ENCODE measurements at places on chromosomes 1 and 21. TPM values are rescaled to one million over a fixed set of nuclear protein-coding genes. Genes with fewer than 3 reads are reported as not detected.

DNA sequence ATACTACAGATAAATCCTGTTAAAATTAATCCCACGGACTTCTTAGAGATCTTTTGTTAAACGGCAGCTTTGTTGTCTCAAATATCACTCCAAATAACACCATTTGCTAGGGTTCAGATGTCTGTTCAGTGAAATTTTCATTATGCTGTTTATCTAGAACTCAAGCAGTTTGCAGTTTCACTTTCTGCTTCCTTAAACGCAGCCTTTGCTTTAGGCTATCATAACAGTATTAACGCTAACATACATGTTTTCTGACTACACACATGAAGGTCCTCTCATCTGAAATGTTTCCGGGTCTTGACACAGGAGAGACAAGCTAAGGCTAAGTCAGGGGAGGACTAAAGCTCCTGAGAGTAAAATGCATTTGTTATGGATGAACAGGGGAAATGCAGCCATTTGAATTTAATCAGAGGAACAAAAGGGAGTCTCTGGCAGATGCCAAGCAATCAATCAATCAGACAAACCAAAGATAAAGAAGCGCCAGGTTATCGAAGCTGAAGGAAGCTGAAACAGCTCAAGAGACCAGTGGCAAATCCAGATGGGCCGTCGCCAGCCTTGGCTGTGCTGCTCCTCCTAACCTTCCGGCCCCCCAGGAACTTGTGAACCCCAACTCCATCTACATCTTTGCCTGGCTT is 16.9 kb downstream of the CCSAP start:
- DNase-seq = no peak

GRCh38 chr1:178483251-178483957 is 13.4 kb downstream of the CLEC20A start:
- DNase-seq = no peak

DNA sequence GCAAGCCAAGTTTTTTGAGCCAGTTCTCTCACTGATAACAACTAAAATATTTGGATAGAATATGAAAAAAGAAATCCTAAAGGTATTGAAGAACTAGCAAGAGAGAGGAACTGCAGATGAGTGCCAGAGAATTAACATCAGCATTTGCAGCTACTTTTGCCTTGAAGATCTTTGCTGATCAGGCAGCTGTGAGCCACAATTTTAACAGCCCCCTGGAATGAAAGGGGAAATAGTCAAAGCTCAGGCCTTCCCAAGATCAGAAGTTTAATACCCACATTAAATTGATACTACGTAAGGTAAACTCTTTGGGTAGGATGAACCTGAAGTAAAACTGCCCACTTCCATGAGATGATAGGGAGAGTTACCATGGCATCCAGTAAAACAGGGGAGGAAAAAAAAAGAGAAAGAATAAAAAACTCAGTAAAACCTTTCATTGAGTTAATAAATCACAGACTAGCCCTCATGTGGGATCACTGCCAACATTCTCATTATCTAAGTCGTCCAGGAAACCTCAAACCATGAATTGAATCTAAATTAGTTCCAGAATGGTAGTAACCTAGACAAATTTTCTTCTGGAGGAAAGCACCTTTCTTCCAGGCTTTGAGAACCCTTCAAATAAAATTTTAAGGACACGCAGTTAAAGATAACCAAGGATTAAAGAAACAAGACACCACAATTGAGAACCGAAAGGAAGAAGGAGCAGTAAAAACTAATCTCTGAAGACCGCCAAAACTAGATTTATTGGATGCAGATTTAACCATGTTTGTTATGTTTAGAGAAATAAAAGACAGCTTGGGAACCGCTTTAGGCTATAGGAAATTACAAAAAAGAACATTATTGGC is 28.3 kb downstream of the SCP2 start:
- no peak for DNase-seq

- DNase-seq = no peak
Measured at GRCh38 chr1:178682886-178683285, 42.2 kb upstream of the RALGPS2 start.

DNA sequence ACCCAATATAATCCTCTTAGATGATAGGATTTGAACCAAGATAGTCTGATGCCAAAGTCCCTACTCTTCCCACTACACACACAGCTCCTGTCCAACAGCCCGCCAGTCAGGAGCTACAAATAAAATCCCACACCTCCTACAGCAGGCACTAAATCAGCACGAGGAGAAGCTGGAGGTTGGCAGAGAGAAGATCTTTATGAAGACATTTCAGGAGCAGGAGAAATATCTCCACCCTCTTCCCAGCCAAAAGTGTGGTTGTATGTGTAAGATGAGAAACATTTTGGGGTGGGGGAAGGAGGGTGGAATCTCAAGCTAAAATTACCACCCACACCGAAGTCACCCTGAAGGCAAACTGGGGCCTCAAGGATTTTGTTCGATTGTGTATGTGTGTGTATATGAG is 54.5 kb downstream of the PLXNA2 start:
- DNase-seq = no peak

DNA sequence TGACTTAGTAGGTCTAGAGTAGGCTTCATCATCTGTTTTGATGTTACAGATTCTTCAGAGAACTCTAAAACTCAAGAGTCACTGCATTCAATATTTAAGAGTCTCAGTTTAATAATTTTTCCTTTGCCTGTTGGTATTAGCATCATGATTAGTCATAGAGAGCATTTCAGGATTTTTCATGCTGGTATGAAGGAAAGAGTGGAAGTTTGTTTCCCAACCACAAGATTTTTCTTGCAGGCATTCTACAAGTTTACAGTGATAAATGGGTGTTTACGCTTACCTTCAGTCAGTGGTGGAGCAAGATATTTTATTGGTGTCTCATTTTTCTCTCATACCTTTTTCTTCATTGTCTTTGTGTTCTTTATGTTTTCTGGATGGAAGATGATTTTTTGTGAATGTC is 58.4 kb upstream of the MYOCOS start:
- DNase-seq = no peak

- DNase-seq = no peak
Measured at GRCh38 chr1:194342484-194343262, 1156.3 kb upstream of the B3GALT2 start.

DNA sequence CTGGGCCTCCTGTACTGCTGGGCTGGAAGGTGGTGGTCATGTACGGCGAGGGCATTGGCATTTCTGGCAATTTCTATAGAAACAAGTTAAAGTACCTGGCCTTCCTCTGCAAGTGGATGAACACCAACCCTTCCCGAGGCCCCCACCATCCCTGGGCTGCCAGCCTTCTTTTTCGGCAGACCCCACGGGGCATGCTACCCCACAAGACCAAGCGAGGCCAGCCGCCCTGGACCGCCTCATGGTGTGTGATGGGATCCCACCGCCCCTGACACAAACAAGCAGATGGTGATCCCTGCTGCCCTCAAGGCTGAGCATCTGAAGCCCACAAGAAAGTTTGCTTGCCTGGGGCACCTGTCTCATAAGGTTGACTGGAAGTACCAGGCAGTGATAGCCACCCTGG is 76.0 kb downstream of the NFASC start:
- no peak for DNase-seq

The SNX7 gene
- total RNA-seq = 19.2 TPM

The HSPB7 gene
- 4,655 TPM for total RNA-seq

The FMO5 gene
- total RNA-seq = 2.4 TPM

The TSACC gene
- not detected for total RNA-seq

The SYPL2 gene
- total RNA-seq = 32.7 TPM

The BCL2L15 gene
- total RNA-seq = 0.20 TPM

The ETV3L gene
- not detected for total RNA-seq
